Fibroblast of skin of left biceps (primary cell): ENCODE measurements at places on chromosomes 16 and 17.
A peak's percentile ranks its signal among the peaks of the same experiment; 100 is the strongest.

DNA sequence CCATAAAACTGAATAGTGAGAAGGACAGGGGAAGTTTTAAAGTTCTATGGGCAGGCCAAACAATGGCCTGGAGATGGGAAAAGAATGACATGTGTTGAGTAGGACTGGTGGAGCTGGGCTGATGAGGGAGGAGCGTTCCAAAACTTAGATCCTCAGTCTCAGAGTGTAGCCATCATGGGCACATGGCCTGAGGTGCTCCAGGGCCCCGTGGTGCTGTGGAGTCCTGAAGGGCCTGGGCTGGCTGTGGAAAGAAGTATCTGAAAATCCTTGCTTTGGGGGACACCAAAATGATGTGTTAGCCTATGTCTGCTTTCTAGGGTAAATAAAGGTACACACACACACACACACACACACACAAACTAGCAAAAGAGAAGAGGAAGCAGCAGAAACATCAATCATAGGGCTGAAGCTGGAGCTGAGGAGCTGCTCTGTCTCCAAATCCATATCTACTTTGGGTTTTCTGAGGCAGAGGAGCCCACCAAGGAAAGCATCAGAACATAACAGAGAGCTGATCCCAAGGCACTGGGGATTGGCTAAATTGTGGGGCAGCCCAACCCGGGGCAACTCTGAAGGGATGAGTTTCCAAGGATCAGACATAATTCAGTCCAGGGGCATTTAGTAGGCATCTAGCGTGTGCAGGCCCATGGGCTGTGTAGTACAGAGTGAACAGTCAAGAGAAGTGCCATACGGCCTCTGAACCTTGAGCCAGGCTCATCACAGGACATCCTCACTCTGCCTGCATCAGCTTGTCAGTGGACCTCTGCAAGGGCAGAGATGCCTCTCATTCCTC is 85.2 kb downstream of the C16orf78 start:
- DNase-seq = no peak

- no peak for DNase-seq
Measured at GRCh38 chr17:45009676-45010467, 41.6 kb downstream of the DCAKD start.

DNA sequence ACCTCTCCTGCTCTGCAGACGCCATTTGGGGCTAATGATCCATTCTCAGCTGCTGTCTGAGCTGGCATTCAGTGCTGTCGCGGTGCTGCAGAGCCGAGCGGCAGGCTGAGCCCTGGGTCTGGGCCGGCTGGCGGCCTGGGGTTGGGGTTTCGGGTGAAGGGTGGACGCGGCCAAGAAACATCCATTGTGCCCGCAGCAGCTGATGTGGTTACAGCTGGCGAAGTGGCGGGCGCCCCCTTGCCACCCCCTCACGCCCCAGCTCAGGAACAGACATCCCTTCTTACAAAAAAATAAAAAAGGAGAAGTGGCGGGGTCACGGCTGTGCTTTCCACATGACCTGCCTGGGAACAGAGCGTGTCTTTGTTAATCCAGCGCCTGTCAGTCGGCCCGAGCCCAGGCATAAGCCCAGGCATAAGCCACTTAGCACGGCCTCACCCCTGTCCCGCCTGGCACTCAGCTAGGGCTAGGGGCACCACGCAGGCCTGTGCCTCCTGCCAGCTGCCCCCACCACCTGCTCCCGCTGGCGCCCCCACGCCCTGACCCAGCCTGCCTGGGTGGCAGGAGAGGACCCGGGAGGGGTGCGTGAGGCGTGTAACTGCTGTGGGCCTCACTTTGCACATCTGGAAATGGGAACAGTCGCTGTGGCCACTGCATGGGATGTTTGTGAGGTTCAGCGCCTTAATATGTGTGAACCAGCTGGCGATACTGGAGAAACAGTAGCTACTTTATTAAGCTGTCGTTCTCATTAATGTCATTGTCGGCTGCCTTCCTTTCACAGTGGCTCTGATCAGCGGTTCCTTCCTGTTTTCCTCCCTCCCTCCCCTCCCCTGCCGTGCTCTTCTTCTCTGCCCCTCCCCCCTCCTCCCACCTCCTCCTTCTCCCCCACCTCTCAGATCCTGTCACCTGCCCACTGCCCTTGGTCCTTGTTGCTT is 197.7 kb upstream of the CIBAR2 start:
- no peak for DNase-seq

- no peak for DNase-seq
Measured at GRCh38 chr17:34171245-34171818, 83.8 kb upstream of the CCL2 start.

- no peak for DNase-seq
Measured at GRCh38 chr16:68764862-68765261, 27.8 kb downstream of the CDH1 start.

DNA sequence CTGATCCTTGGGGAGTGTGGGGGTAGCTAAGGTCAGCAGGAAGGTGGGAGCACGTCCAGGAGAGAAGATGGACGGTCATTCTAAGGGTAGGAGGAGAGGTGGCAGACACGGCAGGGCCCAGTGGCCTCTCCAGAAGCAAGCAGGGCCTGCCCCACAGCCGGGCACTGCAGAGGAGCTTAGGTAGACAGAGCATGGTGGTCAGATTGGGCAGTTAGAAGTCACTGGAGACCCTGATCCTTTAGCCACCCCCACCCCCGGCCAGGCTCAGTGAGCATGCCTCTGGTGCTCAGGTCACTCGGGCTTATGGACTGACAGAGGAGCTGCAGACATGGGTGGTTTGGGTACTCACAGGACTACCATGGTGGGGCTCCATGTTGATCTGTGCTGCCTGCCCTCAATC is 26.3 kb downstream of the NLRP1 start:
- no peak for DNase-seq

DNA sequence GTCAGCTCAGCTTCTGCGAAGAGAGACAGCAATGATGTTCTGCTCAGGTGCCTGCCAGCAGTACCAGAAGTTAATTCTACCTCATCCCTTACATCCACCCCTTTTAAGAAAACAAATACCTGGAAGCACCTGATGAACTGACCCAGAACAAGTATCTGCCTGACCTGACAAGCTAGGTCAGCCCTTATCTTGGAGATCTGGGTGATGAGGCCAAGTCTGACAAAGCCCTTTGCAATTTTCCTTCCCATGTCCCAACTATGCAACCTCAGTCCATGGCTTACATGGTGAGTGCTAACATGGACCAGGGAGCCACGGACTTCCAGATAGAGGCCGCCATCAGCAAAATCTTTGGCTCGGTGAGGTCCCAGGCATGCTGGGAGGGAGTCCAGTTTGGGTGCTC is 3.6 kb downstream of the ACADVL start:
- DNase-seq = no peak

- no peak for DNase-seq
Measured at GRCh38 chr17:792277-792676, 10.1 kb downstream of the MRM3 start.

DNA sequence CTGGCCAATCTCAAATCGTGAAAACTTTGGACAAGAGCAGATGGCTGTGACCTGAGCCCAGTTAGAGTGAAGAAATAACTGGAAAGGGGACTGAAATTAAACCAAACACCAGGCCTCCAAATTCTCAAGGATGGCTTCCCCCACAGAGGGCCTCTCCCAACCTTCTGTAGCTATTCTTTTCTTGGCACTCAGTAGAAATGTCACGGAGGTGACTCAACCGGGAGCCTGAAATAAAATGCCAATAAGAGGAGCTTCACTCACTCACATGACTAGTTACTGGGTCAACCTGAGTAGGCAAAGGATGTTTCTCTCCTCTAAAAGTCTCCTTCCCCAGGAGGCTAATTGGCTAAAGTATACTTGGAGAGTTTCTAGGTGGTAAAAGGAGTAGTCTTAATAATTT is 230.7 kb downstream of the MAF start:
- DNase-seq = no peak

GRCh38 chr17:35612924-35613521 is 25.9 kb downstream of the AP2B1 start:
- DNase-seq = no peak

DNA sequence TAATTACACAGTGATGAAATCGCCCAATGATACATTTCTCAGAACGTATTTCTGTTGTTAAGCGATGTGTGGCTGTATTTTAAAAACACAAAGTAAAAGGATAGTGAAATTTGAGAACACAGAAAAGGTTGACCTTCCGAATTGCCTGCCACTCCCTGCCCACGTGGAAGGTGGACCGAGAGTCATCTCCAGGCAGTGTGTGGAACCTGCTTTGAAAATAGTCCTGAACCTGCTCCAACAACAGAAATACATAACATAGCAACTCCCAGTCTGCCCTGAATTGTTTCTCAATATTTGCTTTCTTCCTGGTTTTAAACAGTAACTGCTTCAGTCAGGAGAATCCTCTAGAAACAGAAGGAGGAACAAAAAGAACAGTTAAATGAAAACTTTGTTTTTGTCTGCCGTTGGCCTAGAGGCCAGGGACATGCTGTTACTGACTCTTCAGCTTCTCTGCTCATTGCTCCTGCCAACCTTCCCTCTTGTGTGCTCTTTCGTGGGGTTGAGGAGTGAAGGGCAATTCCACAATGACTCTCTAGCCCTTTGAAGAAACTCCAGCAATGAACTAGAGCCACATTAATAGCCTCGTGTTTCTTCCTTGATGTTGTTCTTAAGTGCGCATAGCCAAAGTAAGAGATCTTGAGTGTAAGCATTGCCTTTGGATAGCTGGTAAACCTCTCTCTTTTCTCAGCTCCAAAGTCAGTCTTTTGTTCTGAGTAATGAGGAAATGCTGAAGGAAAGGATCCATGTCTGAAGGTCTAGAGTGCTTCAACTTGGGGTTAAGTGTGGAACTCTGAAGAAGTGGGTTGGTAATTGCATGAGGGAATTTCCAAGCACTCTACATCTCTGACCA is 452.5 kb upstream of the CCL2 start:
- no peak for DNase-seq

GRCh38 chr17:8153957-8154607 is 1.9 kb upstream of the PER1 start:
- DNase-seq = peak; percentile 97

DNA sequence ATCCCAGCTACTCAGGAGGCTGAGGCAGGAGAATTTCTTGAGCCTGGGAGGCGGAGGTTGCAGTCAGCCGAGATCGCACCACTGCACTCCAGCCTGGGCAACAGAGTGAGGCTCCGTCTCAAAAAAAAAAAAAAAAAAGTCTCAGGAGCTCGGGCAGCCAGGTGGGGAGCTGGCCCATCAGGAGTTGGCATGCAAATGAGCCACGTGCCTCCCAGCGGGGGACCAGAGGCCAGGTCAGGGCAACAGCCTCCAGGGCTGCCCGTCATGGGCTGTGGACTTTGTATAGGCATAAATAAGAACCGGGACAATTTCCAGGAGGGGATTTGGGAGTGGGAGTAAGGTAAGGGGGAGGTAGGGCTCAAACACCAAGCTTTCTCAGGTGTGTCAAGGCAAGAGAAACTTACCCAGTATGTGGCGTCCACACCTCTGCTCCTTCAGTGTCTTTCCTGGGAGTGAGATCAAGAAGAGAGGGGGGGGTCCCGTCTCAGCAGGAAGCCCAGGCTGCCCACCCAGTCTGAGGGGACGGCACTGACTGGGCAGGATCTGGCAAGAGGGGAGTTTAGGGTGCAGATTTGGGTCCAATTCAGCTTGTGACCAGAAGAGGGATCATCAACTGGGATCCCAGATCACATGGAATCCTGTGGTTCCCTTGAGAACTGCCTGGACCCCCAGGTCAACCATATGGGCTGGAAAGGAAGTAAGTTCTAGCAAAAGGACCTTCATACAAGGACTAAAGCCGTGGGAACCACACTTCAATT is 22.3 kb upstream of the G6PC1 start:
- no peak for DNase-seq

GRCh38 chr17:39400547-39401411 is 647 bp downstream of the FBXL20 start:
- DNase-seq = no peak

DNA sequence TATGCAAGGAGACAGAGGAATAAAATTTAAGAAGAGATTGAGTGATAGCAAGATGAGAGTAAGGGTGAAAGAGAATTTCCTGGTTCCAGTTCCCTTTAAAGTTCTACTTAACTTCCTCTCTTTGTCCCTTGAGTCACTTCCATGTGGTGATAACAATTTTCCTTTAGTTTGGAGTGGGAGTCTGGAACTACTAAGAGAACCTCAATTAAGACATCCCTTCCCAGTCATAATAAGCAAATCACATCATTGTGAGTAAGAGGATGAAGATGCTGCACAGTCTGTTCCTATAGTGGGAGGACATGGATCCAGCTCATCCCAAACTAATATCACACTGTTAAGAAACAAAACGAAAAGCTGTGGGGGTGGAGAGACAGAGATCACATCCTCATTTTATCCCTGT is 24.4 kb downstream of the TBX21 start:
- DNase-seq = no peak

- DNase-seq = no peak
Measured at GRCh38 chr16:89982318-89982717, 33.8 kb downstream of the DEF8 start.
